ENCODE measurements at places on chromosomes 11 and 22.

- no peaks in the 10 kb centered on the region for H3K36me3 ChIP-seq
- no peak for DNase-seq
- no peak overlapping the region for H3K4me3 ChIP-seq
- no peaks in the 10 kb centered on the region for H3K27me3 ChIP-seq
- H3K27ac ChIP-seq: no peak overlapping the region
Observed at GRCh38 chr11:125251214-125251545, 86.6 kb downstream of the PKNOX2 start.

DNA sequence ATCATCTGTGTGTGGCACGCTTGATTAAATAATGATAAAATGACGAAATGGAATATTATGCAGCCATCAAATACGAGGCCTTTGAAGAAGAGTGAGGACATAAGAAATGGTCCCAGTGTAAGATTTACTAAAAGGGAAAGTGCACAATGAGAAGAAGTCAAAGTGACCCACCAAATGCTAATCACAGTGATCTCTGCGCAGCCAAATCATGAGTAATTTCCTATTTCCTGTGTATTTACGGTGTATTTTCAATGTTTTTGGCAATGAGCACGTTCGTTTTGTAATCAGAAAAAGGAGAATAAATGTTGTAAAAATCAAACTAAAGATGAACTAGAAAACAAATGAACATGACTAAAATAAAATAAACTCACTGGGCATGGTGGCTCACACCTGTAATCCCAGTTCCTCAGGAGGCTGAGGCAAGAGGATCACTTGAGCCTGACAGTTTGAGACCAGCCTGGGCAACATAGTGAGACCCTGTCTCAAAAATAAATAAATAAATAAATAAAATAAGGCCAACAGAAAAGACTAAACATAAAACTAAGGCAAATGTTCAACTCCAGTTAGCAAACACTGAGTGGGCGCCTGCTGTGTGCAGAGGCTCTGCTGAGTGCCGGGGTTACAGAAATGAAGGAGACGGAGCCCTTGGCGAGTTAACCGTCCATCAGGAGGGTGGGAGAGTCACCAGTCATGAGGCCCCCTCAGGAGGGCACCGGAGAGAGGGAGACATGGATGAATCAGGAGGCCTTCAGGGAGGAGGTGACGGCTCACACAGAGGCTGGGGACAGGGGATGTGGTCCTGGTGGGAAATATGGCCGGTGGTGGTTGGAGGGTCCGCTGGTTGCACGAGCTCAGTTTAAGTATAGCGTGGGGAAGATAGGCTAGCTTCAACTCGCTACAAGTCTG lies 26.0 kb upstream of the CBX7 start:
- DNase-seq: no peak
- no peaks in the 10 kb centered on the region for H3K36me3 ChIP-seq
- no peak overlapping the region for H3K4me3 ChIP-seq
- peak overlapping the region; percentile 79 for H3K27ac ChIP-seq
- H3K27me3 ChIP-seq: no peaks in the 10 kb centered on the region

GRCh38 chr11:130785380-130786116 lies 130.7 kb downstream of the SNX19 start:
- H3K4me3 ChIP-seq: no peak overlapping the region
- H3K4me1 ChIP-seq: peaks cover 9% of the 10 kb centered on the region
- no peaks in the 10 kb centered on the region for H3K36me3 ChIP-seq
- no peak for DNase-seq
- no peaks in the 10 kb centered on the region for H3K27me3 ChIP-seq

DNA sequence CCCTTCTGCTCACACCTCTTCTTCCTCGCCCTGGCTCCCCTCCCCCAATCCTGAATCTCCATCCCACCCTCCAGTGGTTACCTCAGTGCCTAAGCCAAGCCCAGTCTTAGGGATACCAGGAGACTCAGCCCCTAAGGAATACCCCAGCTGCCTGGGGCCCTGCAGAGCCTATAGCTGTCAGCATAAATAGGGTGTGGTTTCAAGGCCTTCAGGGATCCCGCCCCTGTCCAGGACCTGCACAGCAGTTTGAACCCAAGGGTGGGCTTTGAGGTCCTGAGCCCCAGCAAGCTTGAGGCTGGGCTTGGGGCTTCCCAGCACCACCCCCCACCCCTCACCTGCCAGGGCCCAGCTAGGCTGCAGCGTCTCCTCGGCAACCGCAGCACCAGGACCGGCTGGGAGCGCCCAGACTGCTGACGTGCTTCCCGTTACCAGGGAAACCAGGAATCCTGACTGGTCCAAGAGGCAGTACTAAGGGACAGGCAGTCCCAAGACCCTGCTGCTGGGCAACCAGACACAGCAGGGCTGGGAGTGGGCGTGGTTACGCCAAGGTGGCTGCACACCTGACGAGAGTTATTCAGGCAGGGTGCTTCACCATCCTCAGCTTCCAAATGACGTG lies 13.7 kb downstream of the APBB1 start:
- no peaks in the 10 kb centered on the region for H3K4me1 ChIP-seq
- no peaks in the 10 kb centered on the region for H3K36me3 ChIP-seq
- peak; percentile 74 for DNase-seq
- no peaks in the 10 kb centered on the region for H3K27me3 ChIP-seq
- no peak overlapping the region for H3K27ac ChIP-seq

GRCh38 chr11:19594326-19594725 lies 118.3 kb upstream of the NAV2 start:
- no peaks in the 10 kb centered on the region for H3K4me1 ChIP-seq
- no peak overlapping the region for H3K27ac ChIP-seq
- H3K36me3 ChIP-seq: no peaks in the 10 kb centered on the region
- H3K4me3 ChIP-seq: no peak overlapping the region
- DNase-seq: no peak
- no peaks in the 10 kb centered on the region for H3K27me3 ChIP-seq

DNA sequence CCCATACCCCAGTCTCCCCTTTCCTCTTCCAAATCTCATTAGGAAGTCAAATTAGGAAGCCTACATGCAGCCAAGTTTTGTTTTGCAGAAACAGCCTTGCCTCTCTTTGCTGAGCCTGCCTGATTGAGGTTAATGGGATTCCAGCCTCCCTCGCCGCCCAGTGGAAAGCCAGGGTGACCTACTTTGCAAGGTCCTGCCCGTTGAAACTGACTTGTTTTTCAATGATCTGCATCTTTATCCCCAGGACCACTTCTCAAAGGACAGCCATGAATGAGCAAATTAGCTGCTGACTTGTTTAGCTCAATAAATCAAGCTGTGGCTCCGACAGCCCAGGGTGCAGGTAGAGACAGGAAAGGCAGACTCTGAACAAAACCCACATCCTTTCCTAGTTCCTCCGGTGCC lies 110.4 kb downstream of the RRAS2 start:
- H3K27ac ChIP-seq: no peak overlapping the region
- H3K36me3 ChIP-seq: no peaks in the 10 kb centered on the region
- no peaks in the 10 kb centered on the region for H3K27me3 ChIP-seq
- no peak overlapping the region for H3K4me3 ChIP-seq

GRCh38 chr22:42893371-42894150 lies 36.5 kb upstream of the ARFGAP3 start:
- DNase-seq: no peak
- peak overlapping the region; percentile 96 for H3K27ac ChIP-seq

DNA sequence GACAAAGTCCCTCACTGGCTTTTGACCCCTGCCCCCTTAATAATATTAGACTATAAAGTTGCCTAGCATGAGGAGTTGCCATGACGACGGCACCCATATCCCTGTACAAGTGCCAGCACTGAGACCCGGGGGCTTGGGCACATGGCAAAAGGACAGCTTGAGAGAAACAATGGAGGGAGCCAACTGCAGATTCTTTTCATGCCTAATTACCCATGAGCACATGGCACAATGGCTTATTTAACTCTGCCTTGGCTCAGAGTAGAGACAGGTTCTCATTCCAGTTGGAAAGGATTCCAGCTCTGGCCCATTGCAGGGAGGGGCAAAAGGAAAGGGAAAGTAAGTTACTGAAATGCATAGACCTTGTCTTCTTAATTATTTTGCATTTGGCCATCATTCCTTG lies 261.2 kb upstream of the UBASH3B start:
- H3K27me3 ChIP-seq: no peaks in the 10 kb centered on the region
- no peaks in the 10 kb centered on the region for H3K4me1 ChIP-seq
- H3K27ac ChIP-seq: no peak overlapping the region
- no peak overlapping the region for H3K4me3 ChIP-seq
- H3K36me3 ChIP-seq: no peaks in the 10 kb centered on the region

- no peaks in the 10 kb centered on the region for H3K36me3 ChIP-seq
- no peaks in the 10 kb centered on the region for H3K4me1 ChIP-seq
- H3K27me3 ChIP-seq: no peaks in the 10 kb centered on the region
- no peak overlapping the region for H3K4me3 ChIP-seq
- no peak for DNase-seq
Observed at GRCh38 chr11:9633679-9634078, 30.2 kb upstream of the SWAP70 start.

GRCh38 chr11:102762361-102762767 lies 18.1 kb downstream of the MMP10 start:
- no peak overlapping the region for H3K27ac ChIP-seq
- H3K4me3 ChIP-seq: no peak overlapping the region
- no peaks in the 10 kb centered on the region for H3K27me3 ChIP-seq
- H3K36me3 ChIP-seq: no peaks in the 10 kb centered on the region
- no peaks in the 10 kb centered on the region for H3K4me1 ChIP-seq

DNA sequence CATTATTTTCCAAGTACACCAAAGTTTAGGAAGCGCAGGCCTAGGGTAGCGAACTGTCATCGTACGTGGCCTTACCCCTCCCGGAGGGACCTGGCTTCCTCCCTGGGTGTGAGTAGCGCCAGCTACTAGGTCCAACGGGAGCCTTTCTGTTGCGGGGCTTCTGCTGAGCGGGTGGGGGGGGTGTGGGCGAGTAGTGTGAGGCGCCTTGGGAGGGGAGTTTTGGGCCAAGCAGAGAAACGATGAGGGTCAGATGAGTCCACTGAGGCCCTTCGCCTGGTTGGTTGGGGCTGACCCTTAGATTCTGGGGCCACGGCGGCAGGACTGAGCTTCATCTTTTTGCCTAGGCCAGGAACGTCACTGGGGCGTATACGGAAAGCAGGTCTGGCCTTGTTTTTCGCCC lies 868 bp downstream of the TEF start:
- DNase-seq: peak; percentile 29
- H3K36me3 ChIP-seq: no peaks in the 10 kb centered on the region
- no peaks in the 10 kb centered on the region for H3K27me3 ChIP-seq
- peak overlapping the region; percentile 48 for H3K4me3 ChIP-seq
- H3K27ac ChIP-seq: peak overlapping the region; percentile 98
- H3K4me1 ChIP-seq: peaks cover 27% of the 10 kb centered on the region

- no peaks in the 10 kb centered on the region for H3K4me1 ChIP-seq
- no peak overlapping the region for H3K4me3 ChIP-seq
- no peaks in the 10 kb centered on the region for H3K27me3 ChIP-seq
- no peak overlapping the region for H3K27ac ChIP-seq
- DNase-seq: no peak
Observed at GRCh38 chr11:8652140-8652539, 30.3 kb downstream of the TRIM66 start.
